HFFc6 (cell line): ENCODE measurements at places on chromosomes 11 and 22. TPM values are rescaled to one million over a fixed set of nuclear protein-coding genes. Genes with fewer than 3 reads are reported as not detected.

Gene OR4D10
- not detected in 3 replicates for total RNA-seq

DNA sequence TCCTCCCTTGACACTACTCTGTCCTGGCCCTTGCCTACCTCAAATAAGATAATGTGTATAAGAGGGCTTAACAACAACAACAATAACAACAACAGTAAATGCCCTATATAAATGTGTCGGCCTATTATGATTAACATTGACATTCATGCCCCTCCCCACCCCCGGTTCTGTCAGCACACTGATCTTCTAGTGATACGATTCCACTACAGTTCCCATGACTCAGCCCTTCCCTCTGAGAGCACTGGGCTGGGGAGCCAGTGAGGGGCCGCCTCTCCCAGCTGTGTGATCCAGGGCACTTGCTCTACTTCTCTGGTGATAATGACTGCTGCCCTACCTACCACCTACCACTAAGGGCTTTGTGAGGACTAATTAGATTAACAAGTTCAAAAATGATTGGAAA lies 92.2 kb upstream of the PHOX2A start:
- no peak for DNase-seq
- no peaks in the 10 kb centered on the region for H3K27me3 ChIP-seq
- no peak overlapping the region for H3K4me3 ChIP-seq
- no peak overlapping the region for H3K27ac ChIP-seq
- peaks cover 24% of the 10 kb centered on the region for H3K36me3 ChIP-seq

DNA sequence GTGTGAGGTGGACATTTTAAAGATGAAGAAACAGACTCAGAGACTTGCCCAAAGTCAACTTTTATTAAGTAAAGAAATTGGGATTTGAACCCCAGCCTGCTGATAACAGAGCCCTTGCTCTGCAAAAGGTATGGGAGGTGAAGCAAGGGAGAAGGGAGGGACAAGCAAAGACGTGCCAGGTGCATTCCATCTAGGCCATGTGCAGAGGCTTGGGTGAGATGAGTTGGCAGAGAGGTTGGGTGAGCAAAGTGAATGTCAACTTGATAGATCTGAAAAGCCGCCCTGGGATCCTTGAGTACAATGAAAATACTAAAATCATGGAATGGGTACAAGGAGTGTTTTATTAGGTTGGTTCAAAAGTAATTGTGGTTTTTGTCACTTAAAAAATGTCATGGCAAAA lies 341.3 kb downstream of the CADM1 start:
- H3K4me3 ChIP-seq, result no peak overlapping the region
- H3K4me1 ChIP-seq, result no peaks in the 10 kb centered on the region
- no peaks in the 10 kb centered on the region for H3K27me3 ChIP-seq
- no peak for DNase-seq
- H3K36me3 ChIP-seq, result 0 out of 2 replicates have a peak, but pooled peaks cover 4% of the 10 kb centered on the region

DNA sequence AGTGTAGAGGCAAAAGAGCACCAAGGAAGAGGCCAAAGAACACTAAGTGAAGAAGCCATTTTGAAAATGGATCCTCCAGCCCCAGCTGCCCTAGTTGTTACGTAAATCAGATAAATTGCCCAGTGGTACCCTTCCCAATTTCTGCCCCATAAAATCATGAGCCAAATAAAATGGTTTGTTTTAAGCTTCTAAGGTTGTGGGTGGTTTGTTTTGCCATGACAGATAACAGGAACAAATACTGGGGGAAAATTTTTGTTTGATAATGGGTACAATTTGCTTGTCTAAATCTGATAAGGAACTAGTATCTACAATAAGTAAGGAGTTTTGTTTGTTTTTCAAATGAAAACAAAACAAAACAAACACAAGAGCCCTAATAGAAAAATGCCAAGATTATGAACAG lies 30.6 kb upstream of the HSD17B12 start:
- H3K27ac ChIP-seq, result no peak overlapping the region
- H3K36me3 ChIP-seq, result peaks cover 8% of the 10 kb centered on the region; the same call in 1 of the 2 replicates
- no peak overlapping the region for H3K4me3 ChIP-seq
- no peak for DNase-seq

GRCh38 chr22:31139066-31139465 lies 1.2 kb downstream of the PLA2G3 start:
- H3K4me1 ChIP-seq, result peaks cover 11% of the 10 kb centered on the region
- no peak for DNase-seq
- no peaks in the 10 kb centered on the region for H3K36me3 ChIP-seq
- H3K27me3 ChIP-seq, result peaks cover 25% of the 10 kb centered on the region

GRCh38 chr11:124085997-124086846 lies 29.0 kb upstream of the VWA5A start:
- H3K36me3 ChIP-seq, result no peaks in the 10 kb centered on the region
- H3K4me1 ChIP-seq, result no peaks in the 10 kb centered on the region
- H3K27me3 ChIP-seq, result peaks cover 1% of the 10 kb centered on the region

- peaks cover 47% of the 10 kb centered on the region for H3K4me1 ChIP-seq
- DNase-seq, result peak; percentile 81
- peak overlapping the region; percentile 65 for H3K27ac ChIP-seq
- peaks cover 2% of the 10 kb centered on the region; the same call in 1 of the 2 replicates for H3K27me3 ChIP-seq
- H3K4me3 ChIP-seq, result peak overlapping the region; percentile 30; the same call in 1 of the 2 replicates
These were observed 191.4 kb downstream of the TENM4 start for GRCh38 chr11:79249295-79249993.

- peak overlapping the region; percentile 98 for H3K4me3 ChIP-seq
- peak overlapping the region; percentile 94 for H3K27ac ChIP-seq
- H3K36me3 ChIP-seq, result peaks cover 21% of the 10 kb centered on the region
- H3K4me1 ChIP-seq, result peaks cover 34% of the 10 kb centered on the region
- DNase-seq, result peak; percentile 51
These were observed 787 bp downstream of the SMDT1 start for GRCh38 chr22:42080287-42080686.

GRCh38 chr11:121589946-121590537 lies 137.3 kb upstream of the SORL1-AS1 start:
- DNase-seq, result no peak
- H3K4me1 ChIP-seq, result peaks cover 29% of the 10 kb centered on the region
- H3K27ac ChIP-seq, result no peak overlapping the region
- H3K4me3 ChIP-seq, result no peak overlapping the region
- H3K36me3 ChIP-seq, result peaks cover under 1% of the 10 kb centered on the region; the same call in 1 of the 2 replicates

- H3K27ac ChIP-seq, result no peak overlapping the region
- H3K4me3 ChIP-seq, result no peak overlapping the region
- peaks cover 10% of the 10 kb centered on the region for H3K27me3 ChIP-seq
- DNase-seq, result no peak
These were observed 31.6 kb downstream of the NECTIN1 start for GRCh38 chr11:119697445-119697844.

DNA sequence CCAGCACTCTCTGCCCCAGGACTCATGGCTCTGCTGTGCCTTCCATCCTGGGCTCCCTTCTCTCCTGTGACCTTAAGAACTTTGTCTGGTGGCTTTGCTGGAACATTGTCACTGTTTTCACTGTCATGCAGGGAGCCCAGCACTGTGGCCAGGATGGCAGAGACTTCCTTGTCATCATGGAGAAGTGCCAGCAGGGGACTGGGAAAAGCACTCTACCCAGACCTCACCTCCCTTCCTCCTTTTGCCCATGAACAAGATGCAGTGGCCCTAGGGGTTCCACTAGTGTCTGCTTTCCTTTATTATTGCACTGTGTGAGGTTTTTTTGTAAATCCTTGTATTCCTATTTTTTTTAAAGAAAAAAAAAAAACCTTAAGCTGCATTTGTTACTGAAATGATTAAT lies 2.9 kb upstream of the TTC36 start:
- H3K36me3 ChIP-seq, result peaks cover 31% of the 10 kb centered on the region
- H3K27me3 ChIP-seq, result peaks cover 8% of the 10 kb centered on the region
- H3K4me3 ChIP-seq, result no peak overlapping the region
- peaks cover 4% of the 10 kb centered on the region for H3K4me1 ChIP-seq

- no peaks in the 10 kb centered on the region for H3K36me3 ChIP-seq
- H3K4me1 ChIP-seq, result no peaks in the 10 kb centered on the region
- peak overlapping the region; percentile 87 for H3K4me3 ChIP-seq
- peak overlapping the region; percentile 95 for H3K27ac ChIP-seq
- no peak for DNase-seq
- H3K27me3 ChIP-seq, result no peaks in the 10 kb centered on the region; the same call in 1 of the 2 replicates
These were observed 89.1 kb upstream of the CRYBB3 start for GRCh38 chr22:25110596-25110845.

DNA sequence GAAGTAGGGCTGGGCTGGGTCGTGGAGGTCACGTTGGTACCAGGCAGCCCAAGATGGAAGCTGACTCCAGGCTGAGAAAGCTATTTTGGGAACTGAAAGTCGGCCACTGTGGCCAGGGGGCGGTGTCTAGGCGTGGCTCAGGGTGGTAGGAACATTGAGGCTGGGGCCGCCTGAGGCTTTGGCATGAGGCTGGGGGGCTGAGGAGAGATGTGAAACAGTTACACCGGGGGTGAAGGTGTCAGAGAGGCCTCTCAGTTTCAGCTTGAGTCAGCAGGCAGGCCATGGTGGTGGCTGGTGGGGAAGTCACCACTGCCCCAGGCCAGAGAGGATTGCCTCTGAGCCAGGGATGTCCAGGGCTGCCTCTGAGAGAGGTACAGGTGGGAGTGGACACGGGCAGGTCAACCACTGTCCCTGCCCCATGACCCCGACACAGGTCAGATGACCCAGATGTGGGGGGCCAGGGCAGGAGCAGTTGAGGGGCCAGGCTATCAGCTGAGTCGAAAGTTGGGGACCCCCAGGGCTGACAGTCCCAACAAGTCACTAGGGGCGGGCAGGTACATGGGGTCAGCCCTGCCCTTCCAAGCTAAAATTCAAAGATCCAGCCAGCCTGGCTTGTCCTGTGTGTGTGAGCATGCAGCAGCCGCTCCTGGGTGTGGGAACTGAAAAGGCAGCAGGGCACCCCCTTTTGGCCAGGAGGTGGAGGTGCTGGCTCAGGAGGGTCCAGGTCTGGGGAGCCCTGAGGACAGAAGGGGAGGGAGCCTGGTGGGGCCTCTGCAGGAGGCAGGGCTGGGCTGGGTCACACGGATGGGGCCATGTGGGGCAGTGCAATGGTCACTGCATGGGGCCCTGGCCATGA lies 7.2 kb downstream of the KCNK7 start:
- peaks cover 29% of the 10 kb centered on the region for H3K4me1 ChIP-seq
- H3K27me3 ChIP-seq, result no peaks in the 10 kb centered on the region; the same call in 1 of the 2 replicates
- 0 out of 2 replicates have a peak overlapping the region, but pooled peaks have one; percentile 15 for H3K4me3 ChIP-seq

DNA sequence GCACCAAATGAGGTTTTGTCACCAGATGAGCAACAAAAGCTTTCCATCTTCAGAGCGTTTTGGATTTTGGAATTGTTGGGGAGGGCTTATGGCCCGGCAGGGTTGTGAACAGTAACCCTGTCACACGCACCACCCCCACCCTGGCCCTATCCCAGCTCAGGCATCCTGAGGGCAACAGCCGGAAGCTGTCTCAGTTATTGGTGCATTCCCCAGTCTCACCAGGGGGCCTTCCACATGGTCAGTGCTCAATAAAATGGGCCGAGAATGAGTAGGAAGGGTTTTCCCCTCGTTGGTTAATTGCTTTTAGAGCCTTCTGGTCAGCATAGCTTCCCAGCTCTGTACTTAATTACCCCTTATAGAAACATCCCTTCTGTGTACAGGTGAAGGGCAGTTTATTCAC lies 46.0 kb downstream of the LRP5 start:
- no peak for DNase-seq
- peaks cover 5% of the 10 kb centered on the region; the same call in 1 of the 2 replicates for H3K4me1 ChIP-seq
- no peak overlapping the region for H3K4me3 ChIP-seq

GRCh38 chr11:31874631-31875191 lies 63.6 kb upstream of the PAX6 start:
- no peak overlapping the region for H3K27ac ChIP-seq
- H3K27me3 ChIP-seq, result peaks cover 18% of the 10 kb centered on the region
- H3K4me3 ChIP-seq, result no peak overlapping the region
- H3K4me1 ChIP-seq, result peaks cover 9% of the 10 kb centered on the region; the same call in 1 of the 2 replicates
- no peak for DNase-seq

DNA sequence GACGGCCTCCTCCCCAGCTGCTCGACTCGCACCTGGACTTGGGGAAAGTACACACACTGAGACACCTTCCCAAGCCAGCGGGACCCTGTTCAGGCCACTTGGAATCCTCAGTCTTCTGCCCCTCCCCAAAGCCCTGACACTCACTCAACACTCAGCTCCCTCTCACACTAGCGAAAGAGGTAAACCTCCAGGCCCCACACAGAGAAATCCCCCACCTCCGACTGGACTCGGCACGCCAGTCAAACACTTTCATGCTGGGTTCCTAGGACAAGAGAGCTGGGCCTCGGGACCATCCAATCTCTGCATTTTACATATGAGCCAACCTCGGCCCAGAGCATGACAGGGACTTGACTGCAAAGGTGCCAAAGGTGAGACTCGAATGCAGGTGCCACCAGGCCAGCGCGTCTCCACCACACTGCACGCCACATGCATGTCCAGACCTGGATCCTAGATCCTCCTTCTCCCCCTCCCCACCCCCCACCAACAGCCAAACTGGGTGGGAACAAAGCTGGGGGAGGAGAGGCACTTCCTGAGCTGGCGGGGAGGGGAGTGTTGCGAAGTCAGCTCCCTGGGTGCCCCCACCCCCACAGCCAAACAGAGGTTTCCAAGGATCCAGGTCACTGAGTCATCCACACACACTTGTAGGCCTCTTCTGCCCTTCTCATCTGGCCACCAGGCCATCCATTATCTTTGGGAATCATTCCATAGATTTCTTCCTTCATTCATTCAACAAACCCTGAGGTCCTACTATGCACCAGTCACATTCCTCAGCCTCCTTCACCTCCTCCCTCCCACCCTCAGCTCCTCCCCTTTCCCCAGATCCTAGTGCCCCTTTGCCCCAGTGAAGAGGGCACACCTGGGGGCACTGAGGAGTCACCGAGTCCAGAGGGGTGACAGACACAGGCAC lies 10.7 kb upstream of the CD5 start:
- H3K27me3 ChIP-seq, result peaks cover 60% of the 10 kb centered on the region
- no peak overlapping the region for H3K4me3 ChIP-seq
- no peaks in the 10 kb centered on the region for H3K36me3 ChIP-seq
- H3K4me1 ChIP-seq, result no peaks in the 10 kb centered on the region
- no peak for DNase-seq

DNA sequence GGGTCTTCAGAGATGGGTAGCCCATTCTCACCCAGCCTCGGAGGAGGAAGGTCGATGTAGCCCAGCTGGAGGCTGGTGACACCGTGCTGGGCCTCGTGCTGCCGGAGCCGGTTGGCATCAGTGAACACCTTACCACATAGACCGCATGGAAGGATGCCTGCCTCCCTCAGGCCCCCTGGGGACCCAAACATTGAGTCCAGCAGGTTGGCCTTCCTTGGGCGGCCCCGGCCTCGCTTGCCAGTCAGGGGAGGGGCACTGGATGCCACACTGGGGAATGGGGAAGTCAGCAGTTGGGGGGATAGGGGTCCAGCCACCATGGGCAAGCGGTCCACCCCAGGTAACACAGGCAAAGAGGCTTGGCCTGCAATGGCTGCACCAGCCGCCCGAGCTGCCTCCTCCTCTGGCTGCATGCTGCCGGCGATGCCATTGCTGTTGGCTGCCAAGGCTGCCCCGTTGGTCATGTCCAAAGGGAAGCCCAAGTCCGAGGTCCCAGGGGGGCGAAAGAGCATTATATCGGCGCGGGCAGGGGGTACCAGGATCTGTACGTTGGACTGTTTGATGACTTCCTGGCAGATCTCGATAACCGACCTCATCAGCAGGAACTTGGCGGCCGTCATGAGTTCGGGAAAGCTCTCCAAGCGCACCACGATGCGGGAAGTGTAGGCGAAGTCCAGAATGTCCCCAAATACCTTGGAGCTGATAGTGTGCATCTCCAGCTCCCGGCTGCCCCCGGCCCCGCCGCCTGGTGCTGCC lies 1.4 kb downstream of the PATZ1 start:
- H3K27ac ChIP-seq, result no peak overlapping the region
- peaks cover 26% of the 10 kb centered on the region for H3K4me1 ChIP-seq
- H3K36me3 ChIP-seq, result peaks cover 19% of the 10 kb centered on the region
- peak overlapping the region; percentile 80 for H3K4me3 ChIP-seq

- H3K4me3 ChIP-seq, result no peak overlapping the region
- no peaks in the 10 kb centered on the region for H3K4me1 ChIP-seq
- H3K27me3 ChIP-seq, result peaks cover 4% of the 10 kb centered on the region; the same call in 1 of the 2 replicates
- H3K36me3 ChIP-seq, result peaks cover 41% of the 10 kb centered on the region
These were observed 50.9 kb downstream of the ARFGAP3 start for GRCh38 chr22:42805998-42806830.
